ENCODE measurements at places on chromosomes 6 and 20.
A peak's percentile ranks its signal among the peaks of the same experiment; 100 is the strongest.

- H3K36me3 ChIP-seq, result no peaks in the 10 kb centered on the region
- H3K4me1 ChIP-seq, result no peaks in the 10 kb centered on the region
- H3K27ac ChIP-seq, result no peak overlapping the region
- no peak overlapping the region for H3K4me3 ChIP-seq
These were observed 559.3 kb upstream of the IRAK1BP1 start for GRCh38 chr6:78308025-78308424.

DNA sequence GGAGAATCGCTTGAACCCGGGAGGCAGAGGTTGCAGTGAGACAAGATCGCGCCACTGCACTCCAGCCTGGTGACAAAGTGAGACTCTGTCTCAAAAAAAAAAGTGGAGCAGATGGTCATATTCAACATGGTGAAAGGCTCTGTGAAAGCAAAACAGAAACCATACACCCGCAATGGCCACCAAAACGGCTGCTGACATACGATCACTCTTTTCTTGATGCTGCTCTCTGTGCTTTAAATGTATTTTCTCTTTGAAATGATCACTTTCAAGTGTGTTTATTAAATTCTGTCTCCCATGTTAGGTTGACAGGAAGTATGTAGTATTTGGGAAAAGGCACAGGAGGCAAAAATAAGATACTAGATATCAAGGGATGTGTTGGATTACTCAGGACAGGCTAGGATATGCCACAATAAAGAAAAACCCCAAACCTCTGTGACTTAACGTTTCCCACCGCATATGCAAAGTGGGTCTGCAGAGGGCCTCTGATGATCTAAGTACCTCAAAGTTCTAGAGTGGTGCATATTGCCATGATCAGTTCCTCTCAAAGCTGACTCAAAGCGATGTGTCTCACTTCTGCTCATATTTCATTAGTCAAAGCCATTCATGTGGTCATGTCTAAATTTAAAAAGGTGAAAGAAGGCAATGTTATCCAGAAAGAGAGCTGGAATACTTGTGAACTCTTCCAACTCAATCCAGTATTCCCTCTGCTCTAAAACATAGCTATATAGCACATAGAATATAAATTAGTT is 155.1 kb upstream of the SOX4 start:
- H3K27me3 ChIP-seq, result no peaks in the 10 kb centered on the region
- peak; percentile 20 for DNase-seq
- no peaks in the 10 kb centered on the region for H3K36me3 ChIP-seq
- no peak overlapping the region for H3K27ac ChIP-seq
- peaks cover 14% of the 10 kb centered on the region for H3K4me1 ChIP-seq
- H3K4me3 ChIP-seq, result no peak overlapping the region

DNA sequence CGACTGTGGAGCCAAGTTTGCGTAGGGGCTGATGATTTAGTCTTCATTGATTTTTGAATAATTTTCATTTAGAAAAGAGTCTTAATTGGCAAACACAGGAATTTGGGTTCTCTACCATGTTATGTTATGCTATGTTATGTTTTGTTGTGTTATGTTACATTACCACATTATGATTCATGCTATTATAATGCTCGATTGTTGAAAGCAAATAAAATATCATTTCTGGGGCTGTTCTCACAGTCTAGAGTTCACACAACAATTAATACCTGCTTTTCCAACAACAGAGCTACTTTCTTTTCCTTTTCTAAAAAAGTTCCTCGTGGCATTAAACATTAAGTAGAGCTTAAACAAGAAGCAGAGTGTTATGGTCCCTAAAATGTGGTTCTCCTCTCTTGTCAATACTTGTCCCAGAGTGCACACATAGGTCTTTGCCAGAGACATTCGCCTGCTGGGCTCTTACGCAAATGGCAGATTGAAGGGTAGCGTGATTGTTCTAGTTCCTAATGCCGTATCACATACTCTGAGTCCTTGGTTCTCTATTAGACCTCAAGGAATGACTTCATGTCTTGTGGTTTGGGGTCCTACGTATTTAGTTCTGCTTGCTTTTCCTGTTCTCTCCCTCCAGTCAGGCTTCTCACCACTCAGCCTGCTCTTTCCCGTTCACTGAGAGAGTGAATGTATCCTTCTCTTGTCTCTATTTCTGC is 370.3 kb downstream of the CD109 start:
- H3K27me3 ChIP-seq, result no peaks in the 10 kb centered on the region
- no peak for DNase-seq
- no peak overlapping the region for H3K4me3 ChIP-seq
- H3K4me1 ChIP-seq, result no peaks in the 10 kb centered on the region
- H3K27ac ChIP-seq, result no peak overlapping the region
- H3K36me3 ChIP-seq, result no peaks in the 10 kb centered on the region

- H3K27me3 ChIP-seq, result no peaks in the 10 kb centered on the region
- no peak overlapping the region for H3K27ac ChIP-seq
- no peak overlapping the region for H3K4me3 ChIP-seq
- no peaks in the 10 kb centered on the region for H3K4me1 ChIP-seq
These were observed 5.1 kb downstream of the C6orf132 start for GRCh38 chr6:42137194-42137753.

- H3K36me3 ChIP-seq, result no peaks in the 10 kb centered on the region
- peak; percentile 51 for DNase-seq
- no peaks in the 10 kb centered on the region for H3K27me3 ChIP-seq
- H3K4me1 ChIP-seq, result peaks cover 60% of the 10 kb centered on the region
- H3K4me3 ChIP-seq, result peak overlapping the region; percentile 32
These were observed 50.3 kb downstream of the ADTRP start for GRCh38 chr6:11727998-11728961.

GRCh38 chr20:17663486-17663885 is 18.6 kb downstream of the RRBP1 start:
- no peak for DNase-seq
- H3K4me3 ChIP-seq, result no peak overlapping the region
- no peaks in the 10 kb centered on the region for H3K36me3 ChIP-seq
- no peaks in the 10 kb centered on the region for H3K27me3 ChIP-seq
- H3K4me1 ChIP-seq, result peaks cover 28% of the 10 kb centered on the region

DNA sequence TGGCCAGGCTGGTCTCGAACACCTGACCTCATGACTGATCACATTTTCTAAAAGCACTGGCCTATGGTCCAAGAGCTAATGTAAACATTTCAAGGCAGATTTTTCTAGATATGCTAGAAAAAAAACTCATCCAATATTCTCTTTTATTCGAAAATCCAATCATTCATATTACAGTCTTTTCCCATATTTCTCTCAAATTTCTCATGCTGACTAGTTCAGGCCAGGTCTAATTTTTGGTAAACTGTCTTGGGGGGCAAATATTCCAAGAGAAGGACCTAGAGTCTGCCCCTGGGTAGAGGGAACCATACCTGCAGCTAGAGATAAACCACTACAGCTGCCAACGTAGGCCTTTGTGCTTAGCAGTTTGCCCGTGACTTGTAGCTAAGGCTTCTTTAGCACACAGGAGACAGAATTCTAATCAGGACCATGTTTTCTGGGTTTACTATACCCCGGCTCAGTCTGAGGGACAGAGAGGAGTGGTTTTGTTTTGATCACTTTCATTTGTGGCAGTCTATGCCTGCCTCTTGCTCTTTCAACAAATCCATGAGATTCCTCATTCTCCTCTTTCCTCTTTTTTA is 71.8 kb upstream of the CITED2 start:
- H3K27me3 ChIP-seq, result no peaks in the 10 kb centered on the region
- no peak for DNase-seq
- H3K27ac ChIP-seq, result no peak overlapping the region
- no peaks in the 10 kb centered on the region for H3K4me1 ChIP-seq

GRCh38 chr6:113050979-113051378 is 703.8 kb downstream of the RFPL4B start:
- no peak overlapping the region for H3K27ac ChIP-seq
- no peaks in the 10 kb centered on the region for H3K4me1 ChIP-seq
- no peaks in the 10 kb centered on the region for H3K36me3 ChIP-seq

GRCh38 chr20:2922957-2923356 is 49.7 kb downstream of the PTPRA start:
- H3K27me3 ChIP-seq, result no peaks in the 10 kb centered on the region
- peaks cover 6% of the 10 kb centered on the region for H3K36me3 ChIP-seq
- H3K4me1 ChIP-seq, result no peaks in the 10 kb centered on the region
- H3K27ac ChIP-seq, result no peak overlapping the region

- H3K27ac ChIP-seq, result no peak overlapping the region
- H3K4me3 ChIP-seq, result no peak overlapping the region
- no peaks in the 10 kb centered on the region for H3K36me3 ChIP-seq
These were observed 37.5 kb downstream of the YTHDF1 start for GRCh38 chr20:63178446-63178820.

DNA sequence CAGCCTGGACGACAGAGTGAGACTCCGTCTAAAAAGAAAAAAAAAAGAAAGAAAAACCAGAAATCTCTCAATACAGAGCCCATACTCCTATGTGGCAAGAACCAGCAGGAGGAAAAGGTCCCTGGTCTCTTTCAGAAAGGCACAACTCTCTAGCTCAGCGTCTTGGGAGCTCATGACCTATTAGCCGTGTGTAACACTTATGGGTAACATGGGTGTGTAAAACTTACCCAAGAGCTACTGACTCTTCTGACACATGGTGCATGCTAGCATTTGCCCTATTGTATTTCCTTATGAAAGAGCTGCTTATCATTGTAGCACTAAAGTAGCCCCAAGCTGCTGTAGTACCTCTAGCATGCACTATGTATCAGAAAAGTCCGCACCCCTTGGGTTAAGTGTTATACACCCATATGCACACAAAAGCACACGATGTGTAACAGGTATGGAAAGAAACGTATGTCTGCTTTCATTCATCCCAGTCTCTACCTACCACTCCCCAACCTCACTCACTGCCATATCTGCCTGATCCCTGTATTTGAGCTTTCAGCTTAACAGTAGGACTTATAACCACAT is 85.4 kb downstream of the ZMYND8 start:
- DNase-seq, result no peak
- H3K36me3 ChIP-seq, result peaks cover 27% of the 10 kb centered on the region
- H3K4me3 ChIP-seq, result no peak overlapping the region
- H3K27ac ChIP-seq, result no peak overlapping the region
- no peaks in the 10 kb centered on the region for H3K27me3 ChIP-seq

DNA sequence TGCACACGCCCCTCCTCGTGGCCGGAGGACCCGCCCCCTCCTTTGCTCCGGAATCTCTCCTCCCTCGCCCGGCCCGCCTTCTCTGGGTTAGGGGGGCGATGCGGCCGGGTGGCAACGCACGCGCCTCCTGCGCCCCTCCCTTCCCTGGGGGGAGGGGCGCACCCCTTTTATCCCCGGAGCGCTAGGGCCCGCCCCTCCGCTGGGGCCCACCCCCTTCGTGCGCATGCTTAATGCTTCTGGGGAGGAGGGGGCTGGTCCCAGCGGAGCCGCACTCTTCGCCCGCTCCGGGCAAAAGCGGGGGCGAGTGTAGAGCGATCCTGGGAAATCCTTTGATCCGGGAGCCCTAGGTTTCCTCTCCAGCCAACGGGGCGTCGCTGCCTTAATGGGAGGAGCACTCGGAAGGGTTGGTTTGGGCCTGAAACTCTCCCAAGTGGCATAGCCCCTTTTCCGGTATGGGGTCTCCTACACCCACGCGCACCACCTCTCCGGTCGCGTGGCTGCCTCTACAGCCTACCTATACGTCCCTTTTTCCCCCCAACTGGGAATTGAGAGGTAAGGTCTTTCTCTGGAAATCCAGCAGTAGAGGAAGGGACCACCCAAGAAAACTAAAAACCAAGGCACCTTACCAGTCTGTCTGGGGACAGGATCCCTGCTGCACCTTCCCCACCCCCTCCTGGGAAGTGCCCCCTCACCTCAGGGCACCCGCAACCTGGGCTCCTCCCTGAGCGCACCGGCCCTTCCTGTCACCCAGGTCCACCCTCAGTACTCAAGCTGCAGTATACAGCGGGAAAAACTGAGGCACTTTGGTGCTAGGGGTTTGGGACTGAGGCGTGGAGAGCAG is 2.1 kb downstream of the SOX12 start:
- peak; percentile 63 for DNase-seq
- no peaks in the 10 kb centered on the region for H3K36me3 ChIP-seq
- no peak overlapping the region for H3K27ac ChIP-seq
- H3K27me3 ChIP-seq, result no peaks in the 10 kb centered on the region
- no peak overlapping the region for H3K4me3 ChIP-seq

DNA sequence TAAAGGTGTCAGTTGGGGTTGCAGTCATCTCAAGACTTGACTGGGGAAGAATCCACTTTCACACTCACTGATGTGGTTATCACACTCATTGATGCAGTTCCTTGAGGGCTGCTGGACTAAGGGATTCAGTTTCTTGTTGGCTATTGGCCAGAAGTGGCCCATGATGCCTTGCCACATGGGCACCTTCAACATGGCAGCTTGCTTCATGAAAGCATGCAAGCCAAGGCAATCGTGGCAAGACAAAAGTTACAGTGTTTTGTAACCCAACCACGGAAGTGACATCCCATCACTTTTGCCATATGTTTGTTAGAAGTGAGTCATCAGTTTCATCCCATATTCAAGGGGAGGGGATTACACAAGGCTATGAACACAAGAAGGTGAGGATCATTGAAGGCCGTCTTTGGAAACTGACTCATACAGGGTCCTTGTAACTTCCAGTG is 3.8 kb upstream of the RANBP9 start:
- H3K4me3 ChIP-seq, result no peak overlapping the region
- no peak overlapping the region for H3K27ac ChIP-seq
- H3K27me3 ChIP-seq, result no peaks in the 10 kb centered on the region
- DNase-seq, result no peak
- H3K4me1 ChIP-seq, result peaks cover 25% of the 10 kb centered on the region
- no peaks in the 10 kb centered on the region for H3K36me3 ChIP-seq

DNA sequence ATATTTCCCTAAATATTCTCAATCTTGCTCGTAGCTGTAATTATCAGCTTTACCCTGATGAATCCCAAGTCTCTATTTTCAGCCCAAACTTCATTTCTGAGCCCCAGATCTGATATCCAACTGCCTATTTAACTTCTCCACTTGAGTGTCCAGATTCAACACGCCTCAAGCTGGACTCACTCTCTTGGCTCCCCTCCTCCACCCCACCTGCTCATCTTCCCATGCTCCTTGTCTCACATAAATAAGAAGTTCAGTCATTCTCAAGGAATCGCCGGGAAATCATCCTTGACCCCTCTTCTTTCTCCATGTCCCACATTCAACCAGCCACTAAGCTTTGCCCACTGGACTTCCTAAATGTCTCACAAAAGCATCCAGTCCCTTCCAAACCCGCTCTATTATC is 89.9 kb upstream of the STMND1 start:
- DNase-seq, result no peak
- no peaks in the 10 kb centered on the region for H3K4me1 ChIP-seq
- H3K36me3 ChIP-seq, result no peaks in the 10 kb centered on the region
- no peaks in the 10 kb centered on the region for H3K27me3 ChIP-seq
- no peak overlapping the region for H3K27ac ChIP-seq

- DNase-seq, result peak; percentile 59
- H3K4me3 ChIP-seq, result no peak overlapping the region
- no peaks in the 10 kb centered on the region for H3K27me3 ChIP-seq
- H3K36me3 ChIP-seq, result no peaks in the 10 kb centered on the region
These were observed 23.9 kb downstream of the RAET1L start for GRCh38 chr6:150001295-150002008.

DNA sequence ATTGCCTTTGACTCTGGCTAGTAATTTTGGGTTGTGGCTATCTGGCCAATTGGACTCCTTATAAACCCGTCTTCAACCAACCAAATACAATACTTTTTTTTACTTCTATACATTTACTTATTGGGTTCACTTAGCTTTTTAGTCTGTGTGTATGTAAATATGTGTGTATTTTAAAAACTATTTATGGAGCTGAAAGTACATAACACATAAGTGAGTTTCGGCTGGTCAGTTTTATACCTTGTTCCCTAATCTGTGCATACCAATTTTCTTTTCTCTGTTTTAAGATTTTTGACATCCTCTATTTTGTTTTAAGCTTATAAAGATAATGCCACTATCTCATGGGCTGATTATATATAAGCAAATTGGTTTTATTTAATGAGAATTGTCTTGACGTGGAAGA is 129.5 kb downstream of the LRRC1 start:
- no peaks in the 10 kb centered on the region for H3K4me1 ChIP-seq
- no peak for DNase-seq
- H3K36me3 ChIP-seq, result no peaks in the 10 kb centered on the region
- H3K27me3 ChIP-seq, result no peaks in the 10 kb centered on the region
